ENCODE measurements at places on chromosomes 13 and 19.

DNA sequence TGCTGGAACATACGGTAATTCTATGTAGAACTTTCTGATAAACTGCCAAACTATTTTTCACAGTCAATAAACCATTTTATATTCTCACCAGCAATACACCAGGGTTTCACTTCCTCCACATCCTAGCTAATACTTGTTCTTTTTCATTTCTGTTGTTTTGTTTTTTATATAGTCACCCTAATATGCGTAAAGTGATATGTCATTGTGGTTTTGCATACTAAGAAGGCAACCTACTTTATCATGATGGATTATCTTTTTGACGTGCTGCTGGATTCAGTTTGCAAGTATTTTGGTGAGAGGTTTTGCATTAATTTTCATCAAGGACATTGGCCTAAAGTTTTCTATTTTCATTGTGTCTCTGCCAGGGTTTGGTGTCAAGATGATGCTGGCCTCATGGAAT, 1384.1 kb downstream of the UQCRFS1 start:
- no peak for DNase-seq

DNA sequence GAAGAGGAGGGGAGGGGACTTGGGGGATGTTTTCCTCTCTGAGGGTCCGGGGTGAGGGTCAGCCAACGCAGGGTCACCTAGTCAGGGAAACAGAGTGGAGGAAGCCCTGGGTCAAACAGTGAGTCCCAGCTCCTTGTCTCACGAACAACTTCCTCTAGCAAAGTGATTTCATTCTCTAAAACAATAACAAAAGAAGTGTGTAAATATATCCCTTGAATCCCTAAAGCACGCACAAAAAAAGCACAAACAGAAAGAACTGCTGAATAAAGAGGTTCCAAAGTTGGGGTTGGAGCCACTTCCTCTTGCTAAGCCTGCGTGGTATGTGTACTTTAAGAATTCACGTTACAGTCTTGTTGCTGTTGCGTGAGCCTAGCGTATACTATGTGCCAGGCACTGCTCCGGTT, 1.5 kb upstream of the C5AR2 start:
- DNase-seq = no peak

GRCh38 chr19:14377883-14378328, 3.3 kb upstream of the ADGRE5 start:
- DNase-seq = peak; percentile 59

- DNase-seq = peak; percentile 89
Observed at GRCh38 chr19:3684054-3684816, 16.0 kb downstream of the PIP5K1C start.

- peak; percentile 74 for DNase-seq
Observed at GRCh38 chr19:572743-573518, 535 bp downstream of the BSG start.

- DNase-seq = peak; percentile 6
Observed at GRCh38 chr13:61362522-61362921, 53.1 kb downstream of the PCDH20 start.

GRCh38 chr13:91946498-91947070, 548.2 kb downstream of the GPC5 start:
- DNase-seq = peak; percentile 47

- DNase-seq = peak; percentile 59
Observed at GRCh38 chr19:7386308-7386707, 37.6 kb downstream of the ARHGEF18 start.

DNA sequence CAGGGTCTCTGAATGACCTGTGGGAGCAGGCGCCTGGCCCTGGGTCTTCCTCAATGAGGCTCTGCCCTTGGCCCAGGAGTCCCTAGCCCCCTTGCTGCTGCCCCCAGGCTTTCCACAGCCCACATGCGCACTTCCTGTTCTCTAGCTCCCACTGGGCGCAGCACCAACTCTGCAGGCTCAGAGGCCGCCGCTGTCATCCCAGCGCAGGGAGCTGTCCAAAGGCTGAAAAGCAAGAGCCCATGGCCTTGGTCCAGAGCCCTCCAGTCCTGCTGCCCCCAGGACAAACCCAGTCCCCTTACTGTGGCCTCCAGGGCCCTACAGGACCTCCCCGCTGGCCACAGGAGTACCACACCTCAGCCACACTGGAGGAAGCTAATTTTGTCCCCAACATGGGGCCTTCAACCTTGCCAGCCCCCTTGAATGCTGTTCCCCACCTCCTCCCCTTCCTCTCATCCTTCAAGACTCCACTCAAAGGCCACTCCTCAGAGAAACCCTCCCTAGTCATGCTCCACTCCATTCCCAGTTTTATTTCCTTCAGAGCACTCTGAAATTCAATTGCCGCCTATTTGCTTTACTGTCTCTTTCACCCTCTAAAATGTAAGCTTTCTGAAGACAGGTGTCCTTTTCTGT, 8.0 kb upstream of the POU2F2 start:
- DNase-seq = peak; percentile 88

DNA sequence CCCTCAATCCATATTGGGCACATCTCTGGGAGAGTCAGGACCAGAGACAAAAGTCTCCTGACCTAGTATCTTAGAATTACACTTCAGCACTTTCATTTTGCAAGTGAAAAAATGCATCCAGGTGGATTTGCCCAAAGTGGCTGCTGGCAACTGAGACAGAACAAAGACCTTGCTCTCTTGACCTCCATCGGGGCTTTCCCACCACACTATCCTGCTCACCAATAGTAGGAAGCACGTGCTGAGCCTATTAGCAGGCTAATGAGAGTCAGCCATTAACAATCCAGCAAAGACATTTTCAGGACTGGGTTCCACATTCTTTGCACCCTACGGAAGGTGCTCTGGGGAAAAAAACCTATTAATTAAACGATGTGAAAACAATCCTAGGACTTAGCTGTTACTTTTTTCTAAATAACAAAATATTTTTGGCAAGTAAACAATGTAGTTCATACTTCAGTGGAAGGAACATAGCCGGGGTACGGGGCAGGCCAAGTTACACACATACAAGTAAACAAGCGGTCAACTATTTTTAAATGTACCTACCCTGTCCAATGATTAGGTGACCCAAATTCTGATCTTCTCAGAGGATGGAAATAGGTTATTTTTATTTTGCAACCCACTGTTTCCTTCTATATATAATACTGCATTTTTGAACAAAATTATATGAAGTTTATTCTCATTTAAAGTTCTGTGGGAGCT, 78.6 kb downstream of the CDADC1 start:
- no peak for DNase-seq

GRCh38 chr13:29733147-29733611, 117.2 kb downstream of the UBL3 start:
- DNase-seq = peak; percentile 47

DNA sequence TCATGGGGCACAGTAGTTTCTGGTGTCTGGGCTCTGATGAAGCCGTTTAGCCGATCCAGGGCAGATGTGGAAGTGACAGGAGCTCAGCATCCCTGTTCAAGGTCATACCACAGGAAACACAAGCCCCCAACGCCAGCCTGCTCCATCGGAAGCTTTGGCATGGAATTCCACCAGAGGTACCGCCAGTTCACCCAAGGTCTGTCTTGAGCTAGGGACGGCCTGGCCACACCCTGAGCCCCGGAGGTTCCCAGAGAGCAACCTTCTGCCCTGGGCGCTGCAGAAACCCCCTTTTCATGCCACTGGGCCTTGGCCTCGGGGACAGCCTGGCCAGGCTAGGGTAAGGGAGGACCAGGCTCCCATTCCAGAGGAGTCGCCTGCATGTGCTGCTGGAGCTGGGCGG, 39.4 kb upstream of the TPM4 start:
- no peak for DNase-seq

- no peak for DNase-seq
Observed at GRCh38 chr19:19588546-19588945, 29.9 kb downstream of the PBX4 start.

- no peak for DNase-seq
Observed at GRCh38 chr19:16425019-16425418, 46.8 kb downstream of the EPS15L1 start.

GRCh38 chr19:28239270-28239669, 973.7 kb downstream of the UQCRFS1 start:
- DNase-seq = peak; percentile 78

- peak; percentile 51 for DNase-seq
Observed at GRCh38 chr19:628168-628567, 5.2 kb downstream of the POLRMT start.

GRCh38 chr19:4326837-4327251, 11.8 kb downstream of the STAP2 start:
- peak; percentile 76 for DNase-seq

DNA sequence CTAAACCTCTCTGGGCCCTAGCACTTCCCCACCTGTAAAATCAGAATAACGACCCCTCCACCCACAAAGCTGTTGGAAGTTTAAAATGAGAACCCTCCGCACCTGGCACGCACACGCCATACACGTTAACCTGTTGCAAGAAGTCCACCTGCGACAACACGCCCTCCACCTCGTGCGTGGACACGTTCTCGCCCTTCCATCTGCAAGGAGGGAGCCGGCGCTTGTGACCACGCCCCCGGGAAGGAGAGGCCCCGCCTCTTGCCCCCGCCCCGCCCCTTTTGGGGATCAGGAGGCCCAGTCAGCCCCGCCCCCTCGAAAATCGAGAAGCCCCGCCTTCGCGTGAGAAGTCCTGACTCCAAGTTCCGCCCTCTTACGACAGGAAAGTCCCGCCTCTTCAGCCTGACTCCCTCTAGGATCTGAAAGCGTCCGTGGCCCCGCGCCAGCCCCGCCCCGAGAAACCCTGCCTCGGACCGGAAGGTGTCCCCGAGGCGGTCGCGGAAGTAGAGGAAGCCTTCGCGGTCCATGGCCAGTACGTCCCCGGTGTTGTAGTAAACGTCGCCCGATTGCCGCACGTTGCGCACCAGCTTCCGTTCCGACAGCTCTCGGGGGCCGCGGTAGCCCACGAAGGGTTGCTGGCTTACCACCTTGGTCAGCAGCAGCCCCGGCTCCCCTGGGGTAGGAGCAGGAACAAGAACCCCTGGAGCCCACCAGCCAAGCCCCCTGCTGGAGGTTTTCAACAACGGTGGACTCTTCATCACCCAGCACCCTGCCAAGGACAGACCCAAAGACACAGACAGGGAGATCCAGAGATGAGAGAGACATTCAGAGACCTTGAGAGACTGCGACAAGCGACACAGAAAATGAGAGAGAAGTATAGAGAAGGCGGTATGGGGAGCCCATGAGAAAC, 12.5 kb downstream of the SLC27A5 start:
- peak; percentile 100 for DNase-seq

DNA sequence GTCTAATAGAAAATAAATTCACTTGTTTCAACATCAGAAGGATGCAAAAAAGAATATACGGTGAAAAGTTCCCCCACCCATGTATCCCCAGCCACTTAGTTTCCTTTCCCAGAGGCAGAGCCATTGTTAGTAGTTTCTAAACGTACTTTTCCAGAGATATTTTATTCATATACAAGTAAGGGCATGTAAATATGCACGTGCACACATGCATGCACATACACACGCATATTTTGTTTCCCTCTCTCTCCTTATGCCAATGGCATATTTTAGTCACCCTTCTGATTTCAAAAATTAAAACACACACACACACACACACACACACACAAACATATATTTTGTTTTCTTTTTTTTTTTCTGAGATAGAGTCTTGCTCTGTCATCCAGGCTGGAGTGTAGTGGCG, 147.4 kb downstream of the PDS5B start:
- no peak for DNase-seq

- no peak for DNase-seq
Observed at GRCh38 chr13:110920038-110920437, 5.2 kb upstream of the ANKRD10 start.

- peak; percentile 29 for DNase-seq
Observed at GRCh38 chr19:6253954-6254733, 25.6 kb downstream of the MLLT1 start.

DNA sequence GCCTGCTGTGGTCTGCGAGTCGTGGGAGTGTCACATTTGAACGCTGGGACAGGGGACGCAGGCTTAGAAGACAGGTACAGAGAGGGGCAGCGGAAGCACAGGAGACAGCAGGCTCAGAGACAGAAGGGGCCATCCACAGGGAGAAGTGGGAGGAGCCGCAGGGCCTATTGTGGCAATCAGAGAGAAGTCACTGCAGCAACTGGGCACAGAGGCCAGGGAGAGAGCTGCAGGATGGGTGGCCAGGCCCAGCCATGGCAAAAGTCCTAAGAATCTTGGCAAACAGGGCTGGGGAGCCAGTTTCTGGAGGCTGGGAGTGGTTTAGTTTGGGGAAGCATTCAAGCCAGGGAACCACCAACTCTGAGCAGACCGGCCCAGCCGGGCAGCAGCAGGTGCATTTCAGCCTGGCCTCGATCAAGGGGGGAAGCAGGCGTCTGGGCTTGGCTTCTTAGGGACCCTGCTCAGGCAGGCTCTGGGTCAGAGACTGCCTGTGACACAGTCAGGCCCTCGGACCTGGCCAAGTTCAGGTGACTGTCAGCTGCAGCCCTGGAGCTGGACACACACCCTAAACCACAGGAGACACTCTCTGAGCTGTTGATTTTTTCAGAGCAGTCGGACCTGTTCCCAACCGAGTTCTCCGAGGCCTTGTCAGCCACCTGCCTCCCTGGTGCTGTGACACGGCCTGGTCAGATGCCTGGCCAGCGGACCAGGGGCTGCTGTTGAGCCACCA, 11.8 kb downstream of the SH3GL1 start:
- DNase-seq = no peak

DNA sequence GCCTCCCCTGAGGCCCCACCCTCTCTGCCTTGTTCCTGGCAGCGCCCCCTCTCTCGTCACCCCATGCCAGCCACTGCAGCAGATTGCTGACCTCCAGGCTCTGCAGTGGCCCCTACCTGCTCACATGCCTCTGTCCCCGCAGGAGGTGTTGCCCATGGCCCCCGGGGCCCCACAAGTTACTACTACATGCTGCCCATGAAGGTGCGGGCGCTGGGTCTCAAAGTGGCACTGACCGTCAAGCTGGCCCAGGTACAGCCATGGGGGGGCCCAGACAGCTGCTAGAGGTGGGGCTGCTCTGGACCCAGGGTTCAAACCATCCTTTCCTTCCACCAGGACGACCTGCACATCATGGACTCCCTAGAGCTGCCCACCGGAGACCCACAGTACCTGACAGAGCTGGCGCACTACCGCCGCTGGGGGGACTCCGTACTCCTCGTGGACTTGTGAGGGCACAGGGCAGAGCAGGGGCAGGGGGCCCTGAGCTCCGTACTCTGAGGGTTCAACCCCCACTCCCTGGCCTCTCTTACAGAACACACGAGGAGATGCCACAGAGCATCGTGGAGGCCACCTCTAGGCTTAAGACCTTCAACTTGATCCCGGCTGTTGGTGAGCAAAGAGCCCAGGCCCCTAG, 6.2 kb downstream of the MRPL4 start:
- DNase-seq = no peak

DNA sequence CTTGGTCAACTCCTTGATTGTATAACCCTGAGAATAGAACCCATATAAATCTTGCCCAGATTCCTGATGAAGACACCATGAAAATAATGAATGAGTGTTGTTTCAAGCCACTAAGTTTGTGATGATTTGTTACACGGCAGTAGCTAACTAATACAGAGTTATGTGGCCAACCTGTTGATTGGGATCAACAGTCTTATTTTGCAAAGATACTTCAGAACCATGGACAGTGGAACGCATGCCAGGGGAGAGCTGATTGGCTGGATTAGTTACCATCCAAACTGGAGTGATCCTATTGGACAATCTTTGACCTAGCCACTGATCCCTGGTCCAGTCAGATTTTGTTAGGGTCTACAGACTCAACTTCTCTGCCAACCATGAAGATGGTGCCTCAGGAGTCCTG, 26.6 kb downstream of the CD70 start:
- DNase-seq = peak; percentile 30

GRCh38 chr13:43665388-43665787, 121.4 kb downstream of the ENOX1 start:
- DNase-seq = no peak

All from mesendoderm (in vitro differentiated cells).